ENCODE measurements at places on chromosomes 6 and 20.

- DNase-seq: no peak
These were observed 35.5 kb upstream of the FOXC1 start for GRCh38 chr6:1574083-1574761.

GRCh38 chr6:45786355-45786781 is 229.3 kb downstream of the CLIC5 start:
- DNase-seq: no peak

- no peak for DNase-seq
These were observed 146.4 kb upstream of the PROKR2 start for GRCh38 chr20:5463007-5463686.

DNA sequence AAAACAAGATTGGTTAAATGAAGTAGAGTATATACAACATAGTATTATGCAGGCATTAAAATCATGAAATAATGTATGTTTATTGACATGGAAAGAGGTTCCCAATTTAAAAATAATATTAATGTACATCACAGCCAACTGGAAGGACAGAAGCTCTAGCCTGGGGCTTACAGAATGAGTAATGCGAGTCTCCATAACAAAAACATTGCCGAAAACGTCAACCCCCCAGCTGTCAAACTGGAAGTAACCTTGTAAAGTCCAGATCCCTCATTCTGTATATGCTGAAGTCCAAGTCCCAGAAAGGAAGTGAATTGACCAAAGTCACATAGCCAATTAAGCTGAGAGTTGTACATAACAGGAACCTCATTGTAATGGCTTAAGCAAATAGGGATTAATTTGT is 128.7 kb upstream of the ECI2 start:
- DNase-seq: no peak

DNA sequence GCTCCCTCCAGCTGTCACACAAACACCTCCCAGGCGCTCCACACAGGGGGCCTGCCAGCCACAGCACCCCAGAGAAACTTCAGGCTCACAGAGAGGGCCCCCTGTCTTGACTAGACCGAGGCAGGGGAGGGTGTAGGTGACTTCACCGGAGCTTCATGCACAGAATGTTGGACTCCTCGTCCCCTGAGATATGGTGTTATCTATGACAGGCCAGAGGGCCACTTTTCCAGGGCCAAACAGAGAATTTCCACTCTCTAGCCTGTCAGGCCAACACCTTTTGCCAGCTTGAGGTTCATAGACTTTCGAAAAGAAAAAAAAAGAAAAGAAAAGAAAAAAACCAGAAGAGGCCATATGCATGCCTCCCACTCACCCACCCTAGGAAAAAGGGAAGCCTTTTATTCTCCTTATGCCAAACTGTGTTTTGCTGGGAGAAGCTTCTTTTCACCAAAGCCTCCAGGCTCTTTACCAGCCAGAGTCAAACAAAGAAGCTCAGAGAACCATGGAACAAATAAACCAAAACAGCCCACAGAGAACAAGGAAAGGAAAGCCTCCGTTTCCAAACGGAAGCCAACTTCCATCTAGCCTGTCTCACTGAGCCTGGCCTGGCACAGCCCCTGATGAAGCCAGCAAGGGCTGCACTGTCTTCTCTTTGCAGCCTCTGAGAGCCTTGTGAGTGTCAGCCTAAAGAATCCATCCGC is 313.2 kb upstream of the JARID2 start:
- no peak for DNase-seq

DNA sequence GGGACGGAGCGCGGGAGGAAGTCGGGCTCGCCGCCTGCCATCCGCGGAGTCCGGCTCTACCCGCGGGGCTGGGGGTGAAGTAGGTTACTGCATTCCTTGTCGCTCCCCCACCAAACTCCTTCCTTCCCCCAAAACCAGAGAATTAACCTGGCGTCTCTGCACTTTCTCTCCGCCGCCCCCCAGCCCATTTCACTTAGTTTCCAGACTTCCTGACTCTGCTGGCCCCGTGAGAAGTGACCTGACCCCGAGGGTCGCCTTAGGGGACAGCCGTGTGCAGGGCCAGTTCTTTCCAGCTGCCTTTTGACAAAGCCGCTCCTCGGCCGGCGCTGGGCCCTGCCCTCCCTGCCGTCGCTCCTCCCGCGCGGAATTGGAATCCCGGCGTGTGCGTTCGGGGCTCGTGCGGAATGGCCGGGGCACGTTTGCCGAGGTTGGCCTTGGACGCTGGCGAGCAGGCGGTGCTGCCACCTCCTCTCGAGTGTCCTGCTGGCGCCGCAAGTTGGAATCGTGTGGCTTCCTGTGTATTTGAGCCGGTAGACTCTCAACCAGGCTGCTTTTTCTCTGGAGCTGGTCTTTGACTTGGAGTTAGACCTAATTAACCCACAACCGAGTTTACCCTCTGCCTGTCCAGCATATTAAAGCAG is 650 bp downstream of the DCBLD1 start:
- peak; percentile 73 for DNase-seq

GRCh38 chr6:52643158-52643557 is 27.8 kb upstream of the TMEM14A start:
- no peak for DNase-seq

DNA sequence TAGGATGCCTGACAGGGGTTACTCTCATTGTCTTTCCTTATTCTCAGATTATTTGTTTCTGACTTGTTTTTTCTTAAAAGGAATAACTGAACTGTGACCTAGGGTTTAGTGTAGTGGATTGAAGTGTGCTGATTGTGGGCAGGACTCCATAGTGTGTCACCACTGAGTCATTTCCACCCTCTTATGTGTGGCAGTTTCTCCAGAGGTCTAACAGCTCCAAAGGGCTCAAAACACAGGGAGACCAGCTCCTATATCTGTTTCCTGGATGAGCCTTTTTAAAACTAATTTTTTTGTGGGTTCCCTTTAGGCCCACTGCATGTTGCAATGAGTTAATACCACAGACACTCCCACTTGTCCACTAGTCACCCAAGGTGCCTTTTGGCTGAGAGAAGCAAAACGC is 951.1 kb upstream of the ADGRB3 start:
- DNase-seq: no peak
